ENCODE measurements at places on chromosomes 13 and 19. TPM values are rescaled to one million over a fixed set of nuclear protein-coding genes. Genes with fewer than 3 reads are reported as not detected.

The ZNF132 gene
- total RNA-seq, result 7.3 TPM

The ZNF573 gene
- total RNA-seq, result 14.0 TPM

The CCDC9 gene
- total RNA-seq, result 37.8 TPM

The OR7D2 gene
- not detected for total RNA-seq

The FBXO46 gene
- 29.9 TPM for total RNA-seq

The ZNF441 gene
- 15.5 TPM for total RNA-seq

The KLF2 gene
- 193 TPM for total RNA-seq

The CBARP gene
- total RNA-seq, result 0.17 TPM

The ZNF564 gene
- total RNA-seq, result 19.0 TPM

The PTPRH gene
- not detected for total RNA-seq

The GPC5 gene
- 0.14 TPM for total RNA-seq

The COX7A1 gene
- not detected for total RNA-seq

The CD37 gene
- total RNA-seq, result 246 TPM

The ZNF208 gene
- total RNA-seq, result 2.6 TPM

DNA sequence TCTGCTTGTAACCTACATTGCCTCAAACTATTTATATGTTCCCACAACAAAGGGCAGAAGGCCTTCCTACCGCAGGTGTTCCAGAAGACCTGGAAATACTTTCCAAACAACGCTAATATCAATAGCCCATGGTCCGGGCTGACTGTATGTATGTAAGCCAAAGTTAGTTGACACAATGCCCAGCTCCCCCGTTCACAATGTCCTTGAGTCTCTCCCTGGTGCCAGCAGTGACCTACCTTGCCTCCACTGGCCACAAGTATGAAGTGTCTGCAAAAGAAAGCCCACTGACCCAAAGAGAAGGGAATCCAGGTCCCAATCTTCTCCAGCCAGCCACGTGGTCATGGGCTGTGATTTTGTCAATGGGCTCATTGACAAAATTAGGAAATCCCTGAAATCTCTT, 118.6 kb downstream of the DLEU7 start:
- no peak overlapping the region for H3K27ac ChIP-seq
- no peak for DNase-seq
- H3K27me3 ChIP-seq, result peaks cover 7% of the 10 kb centered on the region
- H3K4me1 ChIP-seq, result peaks cover 4% of the 10 kb centered on the region
- no peak overlapping the region for H3K4me3 ChIP-seq

GRCh38 chr19:21611659-21612402, 106.4 kb downstream of the ZNF429 start:
- no peak for DNase-seq
- no peaks in the 10 kb centered on the region for H3K36me3 ChIP-seq
- H3K4me3 ChIP-seq, result no peak overlapping the region
- no peak overlapping the region for H3K27ac ChIP-seq
- H3K27me3 ChIP-seq, result no peaks in the 10 kb centered on the region
- no peaks in the 10 kb centered on the region for H3K4me1 ChIP-seq

DNA sequence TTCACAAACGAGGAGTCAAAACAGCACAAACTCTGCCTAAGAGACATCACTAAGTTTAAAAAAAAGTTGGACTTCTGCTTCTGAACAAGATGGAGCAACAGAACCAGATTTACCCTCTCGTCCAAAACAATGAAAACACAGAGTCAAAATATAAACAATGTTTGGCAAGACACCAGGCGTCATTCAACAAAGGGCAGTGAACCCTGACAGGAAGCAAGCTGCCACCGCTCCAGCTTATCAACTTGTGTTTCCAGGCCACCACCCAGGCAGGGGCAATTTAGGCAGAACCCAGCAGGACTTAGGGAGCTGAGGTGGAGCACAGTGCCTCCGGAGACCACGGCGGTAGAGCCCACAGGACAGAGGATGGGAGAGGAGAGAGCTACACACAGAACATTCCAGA, 8.6 kb upstream of the NAPA start:
- no peak for DNase-seq
- no peaks in the 10 kb centered on the region for H3K36me3 ChIP-seq
- H3K4me1 ChIP-seq, result peaks cover 21% of the 10 kb centered on the region
- peaks cover 37% of the 10 kb centered on the region for H3K27me3 ChIP-seq
- H3K4me3 ChIP-seq, result no peak overlapping the region

- no peak for DNase-seq
- no peaks in the 10 kb centered on the region for H3K27me3 ChIP-seq
- peak overlapping the region; percentile 99 for H3K27ac ChIP-seq
- peak overlapping the region; percentile 94 for H3K4me3 ChIP-seq
Observed at GRCh38 chr19:11091703-11092153, 2.5 kb downstream of the LDLR start.

GRCh38 chr13:110607675-110608224, 7.6 kb upstream of the NAXD start:
- peaks cover 3% of the 10 kb centered on the region for H3K27me3 ChIP-seq
- no peaks in the 10 kb centered on the region for H3K36me3 ChIP-seq
- H3K27ac ChIP-seq, result no peak overlapping the region
- no peak for DNase-seq
- no peaks in the 10 kb centered on the region for H3K4me1 ChIP-seq

- no peak overlapping the region for H3K4me3 ChIP-seq
- no peak for DNase-seq
- no peak overlapping the region for H3K27ac ChIP-seq
- H3K27me3 ChIP-seq, result peaks cover 11% of the 10 kb centered on the region
- H3K36me3 ChIP-seq, result no peaks in the 10 kb centered on the region
Observed at GRCh38 chr13:27347211-27347772, 76.7 kb downstream of the RASL11A start.

DNA sequence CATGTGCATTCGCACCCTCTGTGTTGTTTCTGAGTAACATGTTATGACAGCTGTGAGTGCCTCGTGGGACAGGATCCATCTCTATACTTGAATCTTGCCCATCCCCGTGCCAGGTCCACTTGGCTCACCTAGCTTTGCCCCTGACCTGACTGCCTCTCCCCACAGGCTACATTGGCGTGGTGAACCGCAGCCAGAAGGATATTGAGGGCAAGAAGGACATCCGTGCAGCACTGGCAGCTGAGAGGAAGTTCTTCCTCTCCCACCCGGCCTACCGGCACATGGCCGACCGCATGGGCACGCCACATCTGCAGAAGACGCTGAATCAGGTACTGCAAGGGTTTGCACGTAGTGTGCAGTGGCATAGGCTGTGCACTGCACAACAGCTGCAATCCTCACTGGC, 53.2 kb downstream of the TMED1 start:
- peaks cover 5% of the 10 kb centered on the region for H3K4me1 ChIP-seq
- peaks cover 42% of the 10 kb centered on the region for H3K36me3 ChIP-seq
- no peak overlapping the region for H3K27ac ChIP-seq
- no peak overlapping the region for H3K4me3 ChIP-seq
- H3K27me3 ChIP-seq, result no peaks in the 10 kb centered on the region

GRCh38 chr13:63628310-63628709, 2212.7 kb upstream of the PCDH20 start:
- no peaks in the 10 kb centered on the region for H3K27me3 ChIP-seq
- no peak overlapping the region for H3K4me3 ChIP-seq
- H3K27ac ChIP-seq, result no peak overlapping the region
- H3K4me1 ChIP-seq, result no peaks in the 10 kb centered on the region
- no peaks in the 10 kb centered on the region for H3K36me3 ChIP-seq

DNA sequence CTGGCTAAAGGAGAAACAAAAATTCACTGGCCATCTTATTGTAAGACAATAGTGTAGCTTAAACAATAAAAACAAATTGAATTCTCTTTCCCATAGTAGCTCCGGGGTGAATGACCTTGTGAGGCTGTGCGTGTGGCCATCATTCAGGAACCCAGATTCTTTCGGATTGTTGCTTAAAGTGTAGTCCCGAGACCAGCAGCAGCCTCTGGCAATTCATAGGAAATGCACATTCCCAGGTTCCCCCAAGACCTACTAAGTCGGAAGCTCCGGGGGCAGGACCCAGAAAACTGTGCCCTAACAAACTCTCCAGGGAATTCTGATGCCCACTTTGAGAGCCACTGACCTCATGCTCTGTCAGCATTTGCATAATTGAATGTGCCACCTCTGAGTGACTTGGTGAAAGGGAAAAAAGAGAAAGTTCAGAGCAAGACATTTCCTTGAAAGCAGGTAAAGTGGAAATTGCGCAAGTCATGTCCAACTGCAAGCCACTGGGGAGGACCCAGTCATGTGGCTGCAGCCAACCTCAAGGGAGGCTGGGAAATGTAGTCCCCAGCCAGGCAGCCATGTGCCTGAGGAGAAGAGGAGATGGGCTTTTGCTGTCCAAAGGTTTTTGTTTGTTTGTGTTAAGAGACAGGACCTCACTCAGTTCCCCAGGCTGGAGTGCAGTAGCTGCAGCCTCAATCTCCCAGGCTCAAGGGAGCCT, 50.7 kb upstream of the PNMA8B start:
- peak overlapping the region; percentile 76 for H3K27ac ChIP-seq
- H3K4me1 ChIP-seq, result peaks cover 10% of the 10 kb centered on the region
- peak overlapping the region; percentile 73 for H3K4me3 ChIP-seq
- no peak for DNase-seq

GRCh38 chr13:33099860-33100259, 83.6 kb downstream of the KL start:
- no peak for DNase-seq
- H3K36me3 ChIP-seq, result peaks cover 1% of the 10 kb centered on the region
- no peak overlapping the region for H3K27ac ChIP-seq
- no peaks in the 10 kb centered on the region for H3K4me1 ChIP-seq
- H3K4me3 ChIP-seq, result no peak overlapping the region

- no peak overlapping the region for H3K27ac ChIP-seq
- H3K4me1 ChIP-seq, result no peaks in the 10 kb centered on the region
- no peak overlapping the region for H3K4me3 ChIP-seq
- no peaks in the 10 kb centered on the region for H3K27me3 ChIP-seq
Observed at GRCh38 chr13:31528176-31528575, 211.2 kb upstream of the RXFP2 start.

GRCh38 chr13:105165449-105166125, 1369.9 kb downstream of the EFNB2 start:
- no peak for DNase-seq
- no peaks in the 10 kb centered on the region for H3K36me3 ChIP-seq
- H3K4me1 ChIP-seq, result peaks cover 1% of the 10 kb centered on the region
- H3K4me3 ChIP-seq, result no peak overlapping the region
- peaks cover 2% of the 10 kb centered on the region for H3K27me3 ChIP-seq

- no peak for DNase-seq
- H3K4me3 ChIP-seq, result no peak overlapping the region
- H3K4me1 ChIP-seq, result peaks cover under 1% of the 10 kb centered on the region
Observed at GRCh38 chr19:13037731-13038130, 42.5 kb downstream of the NFIX start.

DNA sequence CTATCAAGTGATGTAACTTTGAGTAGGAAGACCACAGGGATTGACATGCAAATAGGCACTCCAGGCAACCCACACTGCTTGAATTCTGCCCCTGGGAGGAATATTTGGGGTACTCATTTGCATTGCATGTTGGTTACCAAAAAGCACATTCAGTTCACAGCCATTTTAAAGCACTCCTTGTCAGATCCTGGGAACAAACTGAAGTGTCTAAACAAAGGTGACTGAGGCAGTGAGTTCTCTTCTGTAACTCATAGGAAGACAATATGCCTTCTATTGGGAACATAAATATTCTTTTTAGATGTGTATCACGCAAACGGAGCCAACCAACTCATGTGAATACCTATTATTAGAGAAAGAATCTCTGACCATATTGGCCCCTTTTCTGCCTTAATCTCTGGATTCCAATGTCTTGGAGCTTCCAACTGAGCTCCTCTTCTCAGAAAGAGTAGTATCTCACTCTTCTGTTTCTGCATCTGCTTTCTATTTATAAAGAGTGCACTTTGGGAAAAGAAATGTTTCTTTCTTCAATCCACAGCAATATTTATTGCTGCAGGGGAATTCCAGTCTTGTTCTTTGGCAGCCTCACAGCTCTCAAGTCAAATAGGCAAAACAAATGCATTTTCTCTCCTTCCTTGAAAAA, 125.7 kb upstream of the NBEA start:
- no peak overlapping the region for H3K27ac ChIP-seq
- H3K27me3 ChIP-seq, result peaks cover 1% of the 10 kb centered on the region
- no peaks in the 10 kb centered on the region for H3K4me1 ChIP-seq

- no peak overlapping the region for H3K27ac ChIP-seq
- DNase-seq, result peak; percentile 87
- peaks cover 23% of the 10 kb centered on the region for H3K27me3 ChIP-seq
- peaks cover 3% of the 10 kb centered on the region for H3K36me3 ChIP-seq
Observed at GRCh38 chr19:39792999-39793546, 14.4 kb downstream of the LEUTX start.

- peaks cover 7% of the 10 kb centered on the region for H3K4me1 ChIP-seq
- no peak overlapping the region for H3K4me3 ChIP-seq
- no peaks in the 10 kb centered on the region for H3K36me3 ChIP-seq
- peaks cover 16% of the 10 kb centered on the region for H3K27me3 ChIP-seq
- DNase-seq, result no peak
Observed at GRCh38 chr13:23715762-23716235, 145.6 kb downstream of the TNFRSF19 start.

GRCh38 chr13:53141336-53141735, 112.7 kb downstream of the OLFM4 start:
- no peak for DNase-seq
- no peak overlapping the region for H3K27ac ChIP-seq
- no peaks in the 10 kb centered on the region for H3K27me3 ChIP-seq
- H3K4me3 ChIP-seq, result no peak overlapping the region
- no peaks in the 10 kb centered on the region for H3K36me3 ChIP-seq
- no peaks in the 10 kb centered on the region for H3K4me1 ChIP-seq

GRCh38 chr19:29940971-29941585, 961 bp upstream of the URI1 start:
- peaks cover 31% of the 10 kb centered on the region for H3K4me1 ChIP-seq
- H3K36me3 ChIP-seq, result peaks cover 5% of the 10 kb centered on the region
- peaks cover 4% of the 10 kb centered on the region for H3K27me3 ChIP-seq
- H3K4me3 ChIP-seq, result peak overlapping the region; percentile 42
- DNase-seq, result no peak

DNA sequence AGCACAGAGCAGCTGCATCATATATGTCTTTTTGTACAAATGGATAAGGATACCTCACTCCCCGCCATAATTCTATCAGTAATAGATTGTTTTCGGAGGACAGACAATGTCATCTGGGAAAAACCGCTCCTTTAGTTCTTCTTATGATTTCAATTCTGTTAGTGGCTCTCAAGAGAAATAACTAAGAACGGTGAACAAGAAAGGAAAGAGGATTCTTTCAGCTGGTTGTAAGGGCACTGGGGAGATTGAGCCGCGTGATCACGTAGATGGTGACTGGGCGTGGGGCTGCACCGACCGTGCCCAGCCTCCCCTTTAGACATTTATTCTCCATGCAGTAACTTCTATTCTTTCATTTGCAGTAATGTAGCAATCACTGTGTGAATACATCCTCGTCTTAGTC, 99.4 kb upstream of the PEG3 start:
- no peaks in the 10 kb centered on the region for H3K4me1 ChIP-seq
- H3K36me3 ChIP-seq, result no peaks in the 10 kb centered on the region
- no peak for DNase-seq
- H3K4me3 ChIP-seq, result no peak overlapping the region
- H3K27me3 ChIP-seq, result no peaks in the 10 kb centered on the region
- H3K27ac ChIP-seq, result no peak overlapping the region

DNA sequence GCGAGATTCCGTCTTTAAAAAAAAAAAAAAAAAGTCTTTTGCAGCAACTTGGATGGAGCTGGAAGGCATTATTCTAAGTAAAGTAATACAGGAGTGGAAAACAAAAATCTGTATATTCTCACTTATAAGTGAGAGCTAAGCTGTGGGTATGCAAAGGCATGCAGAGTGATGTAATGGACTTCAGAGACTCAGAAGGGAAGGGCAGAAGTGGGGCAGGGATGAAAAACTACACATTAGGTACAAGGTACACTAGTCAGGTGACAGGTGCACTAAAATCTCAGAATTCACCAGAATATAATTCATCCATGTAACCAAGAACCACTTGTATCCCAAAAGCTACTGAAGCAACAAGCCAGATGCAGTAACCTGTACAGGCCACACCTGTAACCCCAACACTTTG, 2.0 kb downstream of the GP6 start:
- peaks cover 38% of the 10 kb centered on the region for H3K36me3 ChIP-seq
- no peak for DNase-seq
- H3K27me3 ChIP-seq, result no peaks in the 10 kb centered on the region
- H3K4me3 ChIP-seq, result no peak overlapping the region
